NCI-H2227 treated with DMSO at 0.1 percent for 48 hours (cell line): ENCODE measurements at places on chromosomes 16 and 17.
A peak's percentile ranks its signal among the peaks of the same experiment; 100 is the strongest.

DNA sequence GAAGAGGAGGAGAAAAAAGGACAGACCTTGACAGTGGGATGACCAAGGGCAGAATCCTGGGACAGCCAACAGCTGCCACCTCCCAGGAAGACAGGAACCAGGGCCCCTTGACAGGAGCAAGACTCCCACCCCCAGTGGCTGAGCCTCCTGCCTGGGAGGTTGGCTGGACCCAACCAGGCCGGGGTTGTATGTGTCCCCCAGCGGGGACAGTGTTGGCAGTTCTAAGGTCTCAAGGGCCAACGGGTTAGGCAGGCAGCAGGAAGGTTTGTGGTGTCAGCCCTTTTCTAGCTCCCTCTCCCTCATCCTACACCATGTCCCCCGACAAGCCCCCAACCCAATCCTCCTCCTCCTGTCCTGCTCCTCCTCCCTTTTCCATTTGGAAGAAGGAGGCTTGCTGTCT lies 126.2 kb downstream of the MRM1 start:
- no peak for DNase-seq

DNA sequence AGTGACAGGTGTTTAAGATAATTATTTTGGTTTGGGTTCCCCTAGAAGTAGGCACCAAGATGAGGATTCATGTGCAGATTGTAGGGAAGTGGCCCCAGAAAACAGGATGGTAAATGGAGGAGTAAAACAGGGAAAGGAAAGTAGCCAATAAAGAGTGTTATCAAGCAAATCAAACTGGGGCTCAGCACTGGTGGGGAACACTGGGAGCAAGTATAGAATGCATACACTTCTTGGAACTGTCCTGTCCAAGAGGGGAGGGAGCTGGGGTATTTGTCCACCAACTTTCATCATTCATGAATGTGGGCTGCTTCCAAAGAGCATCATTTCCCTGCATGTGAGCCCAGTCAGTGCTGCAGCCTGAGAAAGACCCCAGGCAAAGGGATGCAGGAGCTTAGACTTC lies 215.7 kb upstream of the IRX5 start:
- DNase-seq = no peak

GRCh38 chr17:65173284-65173793 lies 36.2 kb downstream of the RGS9 start:
- no peak for DNase-seq

- DNase-seq = no peak
Observed at GRCh38 chr17:28426081-28426519, 20.1 kb upstream of the SLC46A1 start.

DNA sequence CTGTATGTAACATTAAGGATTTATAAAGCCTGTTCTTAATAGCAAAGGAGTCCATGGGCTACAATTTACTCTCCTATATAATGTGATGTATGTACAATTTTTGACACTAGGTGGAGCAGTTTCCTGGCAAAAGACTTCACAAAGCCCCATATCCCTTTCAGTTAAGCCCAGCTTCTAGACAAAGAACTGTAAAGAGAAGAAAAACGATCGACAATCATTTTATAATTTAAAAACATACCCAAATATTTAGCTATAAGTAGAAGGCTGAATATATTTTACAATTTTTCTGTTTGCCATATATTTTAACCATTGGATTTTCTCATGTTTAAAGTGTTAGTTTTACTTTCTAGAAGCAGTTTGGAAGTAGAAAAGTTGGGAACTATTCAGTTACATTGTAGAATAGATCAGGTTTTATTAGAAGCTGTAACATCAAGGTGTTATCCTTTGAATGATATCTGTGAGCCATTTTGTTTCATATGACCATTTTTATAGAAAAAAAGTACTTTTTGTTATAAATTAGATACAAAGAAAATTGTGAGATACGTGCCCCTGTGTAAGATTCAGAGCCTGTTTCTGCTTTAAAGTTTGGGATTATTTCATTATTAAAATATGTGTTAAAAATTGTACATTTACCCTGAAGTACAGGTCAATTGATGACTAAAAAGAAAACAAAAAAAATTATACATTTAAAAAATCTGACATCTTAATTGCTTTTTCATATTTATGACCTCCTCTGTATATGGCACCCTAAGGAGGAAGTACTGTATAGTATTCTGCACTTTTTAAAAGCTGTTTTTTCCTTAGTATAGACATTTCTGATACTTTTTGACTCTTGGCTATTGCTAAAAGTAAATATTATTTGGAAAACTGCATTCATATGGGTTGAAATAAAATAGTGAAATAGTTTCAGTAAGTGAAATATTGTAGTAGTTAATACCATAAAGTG lies 46.3 kb downstream of the VMP1 start:
- peak; percentile 85 for DNase-seq

DNA sequence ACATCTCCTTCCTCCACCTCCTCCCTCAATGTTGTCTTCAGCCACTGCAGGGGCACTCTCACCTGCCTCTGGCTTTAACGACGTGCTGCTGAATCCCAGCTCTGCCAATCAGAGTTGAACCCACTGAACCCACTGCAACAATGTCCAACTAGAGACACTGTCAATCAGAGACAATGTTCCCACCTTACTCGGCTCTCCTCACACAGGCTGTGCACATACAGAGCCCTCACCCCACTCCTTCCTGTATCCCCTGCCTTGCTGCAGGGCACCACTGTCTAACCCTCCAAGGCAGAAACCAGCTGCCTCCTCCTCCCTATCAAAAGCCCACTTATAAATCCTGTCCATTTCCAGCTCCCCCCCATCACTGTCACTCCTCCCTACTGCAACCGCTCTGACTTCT lies 58.7 kb downstream of the ANKRD11 start:
- DNase-seq = no peak

DNA sequence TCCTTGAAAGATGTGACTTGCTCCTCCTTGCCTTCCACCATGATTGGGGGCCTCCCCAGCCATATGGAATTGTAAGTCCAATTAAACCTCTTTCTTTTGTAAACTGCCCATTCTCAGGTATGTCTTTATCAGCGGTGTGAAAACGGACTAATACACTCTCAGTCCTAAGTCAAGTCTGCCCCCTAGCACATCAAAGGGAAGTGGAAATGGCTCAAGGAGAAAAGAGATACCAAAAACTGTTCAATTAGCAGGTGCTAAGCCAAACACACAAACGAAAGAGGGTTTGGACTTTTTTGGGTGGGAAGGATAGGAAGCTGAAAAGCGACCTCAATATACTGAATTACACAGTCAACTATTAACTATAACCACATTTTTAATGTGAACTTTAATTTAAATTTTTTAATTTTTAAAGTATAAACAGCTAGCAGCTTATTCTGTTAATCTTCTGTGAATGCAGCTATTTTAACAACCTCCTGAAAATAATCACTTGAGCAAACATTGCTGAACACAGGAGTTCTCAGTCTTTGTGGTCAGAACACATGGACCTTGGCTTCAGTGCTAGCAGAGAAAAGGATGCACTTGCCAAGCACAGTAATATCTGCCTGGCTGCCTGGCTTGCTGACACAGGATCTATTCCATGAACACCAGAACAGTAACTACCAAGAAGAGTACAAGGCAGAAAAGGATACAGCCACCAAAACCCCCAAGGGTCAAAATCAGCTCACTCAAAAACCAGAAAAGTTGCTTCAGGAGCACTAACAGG lies 10.9 kb downstream of the ZNF18 start:
- no peak for DNase-seq

GRCh38 chr16:23071196-23072083 lies 77.8 kb downstream of the USP31 start:
- DNase-seq = no peak

GRCh38 chr16:30413112-30413806 lies 5.9 kb downstream of the ZNF771 start:
- no peak for DNase-seq

DNA sequence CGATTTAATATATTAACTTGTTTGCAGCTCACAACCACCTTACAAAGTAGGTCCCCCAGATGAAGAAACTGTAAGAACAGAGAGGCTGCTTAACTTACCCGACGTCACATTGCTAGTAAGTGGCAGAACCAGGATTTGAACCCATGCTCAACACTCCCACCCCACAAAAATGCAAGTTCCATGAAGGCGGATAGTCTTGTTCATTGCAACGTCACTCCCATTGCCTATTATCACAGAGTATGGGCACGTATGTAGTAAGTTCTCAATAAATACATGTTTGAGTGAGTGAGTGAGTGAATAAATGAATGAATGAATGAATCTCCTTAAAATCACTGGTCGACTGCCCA lies 1.1 kb downstream of the USP31 start:
- DNase-seq = no peak

- DNase-seq = no peak
Observed at GRCh38 chr17:2239882-2240430, 63.6 kb downstream of the SMG6 start.

- DNase-seq = no peak
Observed at GRCh38 chr16:73605309-73605708, 557.4 kb upstream of the ZFHX3 start.

DNA sequence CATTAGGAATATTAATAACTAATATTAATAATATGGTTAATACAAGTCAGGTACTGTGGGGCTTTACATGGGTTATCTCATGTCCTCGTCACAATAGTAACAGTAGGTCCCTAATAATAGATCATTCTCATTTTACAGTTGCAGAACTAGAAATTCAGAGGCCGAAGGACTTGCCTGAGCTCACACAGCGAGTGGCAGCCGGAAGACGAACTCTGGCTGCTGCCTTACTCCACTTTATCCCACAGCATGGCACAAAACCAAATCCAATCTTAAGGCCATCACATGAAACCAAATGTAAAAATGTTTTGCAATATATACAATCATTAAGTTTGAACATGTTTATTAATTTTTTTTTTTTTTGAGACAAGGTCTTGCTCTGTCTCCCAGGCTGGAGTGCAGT lies 13.6 kb downstream of the GNA13 start:
- no peak for DNase-seq

- DNase-seq = no peak
Observed at GRCh38 chr17:74754832-74755231, 6.4 kb downstream of the NHERF1 start.
